Right renal cortex interstitium (tissue), 3 donors: ENCODE measurements at places on chromosomes 5 and 9.

GRCh38 chr5:530001-530955, 6.0 kb upstream of the SLC9A3 start:
- no peak for DNase-seq

GRCh38 chr9:105485131-105485530, 37.3 kb downstream of the FSD1L start:
- DNase-seq, result no peak

GRCh38 chr5:93677359-93677891, 64.0 kb downstream of the POU5F2 start:
- DNase-seq, result peak; percentile 64

GRCh38 chr5:1544294-1544961, 20.7 kb upstream of the LPCAT1 start:
- DNase-seq, result no peak

DNA sequence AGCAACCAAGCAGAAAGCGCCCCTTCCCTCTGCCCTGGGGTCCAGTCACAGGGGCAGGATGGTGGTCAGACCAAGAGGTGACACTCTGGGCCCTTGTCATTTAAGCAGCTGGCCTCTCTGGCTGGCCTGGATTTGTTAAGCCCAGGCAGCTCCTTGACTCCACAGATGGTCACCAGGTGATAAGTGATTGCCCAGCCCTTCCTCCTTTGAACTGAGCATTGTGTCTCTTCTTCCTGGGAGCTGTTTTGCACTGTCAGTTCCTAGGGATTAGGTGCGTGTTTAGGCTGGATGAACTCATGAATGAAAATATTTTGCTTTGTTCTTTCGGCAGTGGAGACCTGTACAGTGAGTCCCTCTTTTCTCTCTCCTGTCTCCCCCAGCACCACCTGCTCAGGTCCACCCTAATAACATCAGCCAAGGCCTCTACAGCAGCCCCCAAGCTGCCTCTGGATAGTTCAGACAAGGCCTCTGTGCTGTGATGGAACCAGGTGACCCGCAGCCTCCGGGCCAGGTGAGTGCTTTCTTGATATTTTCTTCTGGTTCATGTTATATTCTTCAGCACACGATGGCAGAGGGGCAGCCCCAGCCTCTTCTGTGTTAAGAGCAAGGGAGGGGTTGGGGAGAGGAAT, 139.7 kb upstream of the PITX1 start:
- no peak for DNase-seq
